ENCODE measurements at places on chromosomes 3 and 15.

- no peak for DNase-seq
These were observed 53.4 kb upstream of the PRICKLE2 start for GRCh38 chr3:64278625-64279024.

DNA sequence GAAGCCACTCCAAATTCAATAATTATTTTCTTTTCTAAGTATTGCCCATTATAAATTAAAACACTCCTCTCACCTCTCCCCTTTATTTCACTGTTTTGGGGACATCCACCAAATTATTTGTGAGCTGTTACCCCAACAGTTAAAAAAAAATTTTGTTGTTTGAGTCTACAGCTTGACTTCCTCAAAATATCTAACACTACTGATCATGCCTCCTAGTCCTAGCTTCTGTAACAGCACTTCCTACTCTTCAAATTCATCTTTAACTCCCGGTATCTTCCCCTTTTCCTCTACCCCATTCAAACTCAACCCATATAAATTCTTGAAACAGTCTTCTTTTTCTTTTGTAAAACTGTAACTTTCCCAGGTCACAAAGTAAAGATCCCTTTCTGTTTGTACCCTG is 15.9 kb downstream of the PARL start:
- DNase-seq, result no peak

DNA sequence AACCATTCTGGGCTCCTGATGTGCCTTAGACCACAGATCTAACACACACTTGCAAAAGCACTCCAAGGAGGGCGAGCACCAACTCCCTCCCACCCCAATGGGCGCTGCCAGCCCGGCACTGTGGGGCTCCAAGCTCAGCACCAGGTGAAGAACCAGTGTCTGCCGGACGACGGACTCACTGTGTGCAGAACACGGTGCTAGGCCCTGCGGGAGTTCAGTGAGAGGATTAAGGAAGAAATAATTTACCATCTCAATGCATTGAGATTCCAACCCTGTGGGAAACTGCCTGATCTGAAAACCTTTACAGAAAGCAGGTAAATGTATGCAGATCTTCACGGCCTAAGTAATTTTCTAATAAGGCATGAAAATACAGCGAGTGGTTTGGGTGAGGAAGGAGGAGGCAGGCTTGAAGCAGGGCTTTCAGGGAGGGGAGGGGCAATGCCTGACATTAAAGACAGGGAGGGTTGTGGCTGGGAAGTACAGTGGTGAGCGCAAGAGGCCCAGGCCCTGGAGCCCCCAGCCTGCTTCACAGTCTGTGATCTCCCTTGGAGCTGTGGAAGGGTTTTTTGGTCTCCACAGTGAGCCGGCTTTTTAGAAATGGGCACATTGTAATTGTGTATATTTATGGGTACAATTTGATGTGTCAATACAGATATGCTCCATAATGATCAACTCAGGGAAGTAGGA is 35.6 kb upstream of the CHRNB4 start:
- DNase-seq, result no peak

DNA sequence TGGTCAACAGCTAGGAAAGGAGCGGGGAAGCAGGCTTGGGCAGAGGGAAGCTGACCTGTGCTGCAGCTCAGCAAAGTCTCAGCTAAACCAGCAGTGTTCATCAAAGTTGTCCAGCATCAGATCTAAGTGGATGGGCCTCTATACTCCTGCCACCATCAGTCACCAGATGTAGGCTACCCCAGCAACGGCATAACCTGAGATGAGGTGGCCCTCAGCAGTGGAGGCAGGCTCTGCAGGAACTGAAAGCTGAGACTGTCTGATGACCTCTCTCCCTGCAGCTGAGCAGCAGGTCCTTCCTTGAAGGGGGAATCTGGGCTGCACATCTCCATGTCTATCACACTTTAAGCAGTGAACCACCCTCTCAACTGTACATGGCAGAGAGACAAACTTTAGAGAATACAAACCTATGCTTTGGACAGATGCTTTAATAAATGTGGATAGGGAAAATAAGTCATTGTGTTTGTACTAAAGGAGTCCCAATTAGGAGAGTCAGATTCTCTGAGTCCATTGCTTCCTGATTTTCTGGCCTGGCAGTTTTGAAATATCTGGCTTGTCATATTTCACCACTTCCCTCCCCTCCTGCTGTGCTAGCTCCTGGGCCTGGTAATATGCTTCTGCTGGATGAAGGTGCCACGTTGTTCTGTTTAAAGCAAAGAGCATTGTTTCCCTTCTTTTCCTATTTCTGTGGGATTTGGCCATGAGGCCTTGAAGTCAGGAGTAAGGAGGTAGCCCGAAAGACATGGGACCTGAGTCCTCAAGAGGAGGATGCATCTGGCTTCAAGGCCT is 11.1 kb upstream of the PSTPIP1 start:
- DNase-seq, result no peak

DNA sequence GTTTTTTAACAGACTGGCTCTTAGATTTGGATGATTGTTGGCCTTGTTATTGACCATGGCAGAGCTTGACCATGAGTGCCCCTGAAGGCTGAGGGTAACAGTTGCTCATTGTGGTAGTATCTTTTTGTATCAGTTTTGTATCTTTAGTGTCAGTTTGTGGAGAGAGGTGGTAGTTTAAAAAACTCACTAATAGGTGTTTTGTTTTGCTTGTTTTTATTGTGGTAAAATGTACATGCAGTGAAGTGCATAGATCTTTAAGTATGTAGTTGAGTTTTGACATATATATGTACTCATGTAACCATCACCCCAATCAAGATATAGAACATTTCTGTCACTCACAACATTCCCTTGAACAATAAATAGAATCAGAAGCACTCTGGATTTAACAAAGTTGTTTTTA is 9.8 kb downstream of the GMPS start:
- no peak for DNase-seq

Data from activated CD8-positive, alpha-beta memory T cell treated with anti-CD3 and anti-CD28 coated beads for 1 hour (primary cell).